ENCODE measurements at places on chromosomes 16 and 17. TPM values are rescaled to one million over a fixed set of nuclear protein-coding genes. Genes with fewer than 3 reads are reported as not detected.

DNA sequence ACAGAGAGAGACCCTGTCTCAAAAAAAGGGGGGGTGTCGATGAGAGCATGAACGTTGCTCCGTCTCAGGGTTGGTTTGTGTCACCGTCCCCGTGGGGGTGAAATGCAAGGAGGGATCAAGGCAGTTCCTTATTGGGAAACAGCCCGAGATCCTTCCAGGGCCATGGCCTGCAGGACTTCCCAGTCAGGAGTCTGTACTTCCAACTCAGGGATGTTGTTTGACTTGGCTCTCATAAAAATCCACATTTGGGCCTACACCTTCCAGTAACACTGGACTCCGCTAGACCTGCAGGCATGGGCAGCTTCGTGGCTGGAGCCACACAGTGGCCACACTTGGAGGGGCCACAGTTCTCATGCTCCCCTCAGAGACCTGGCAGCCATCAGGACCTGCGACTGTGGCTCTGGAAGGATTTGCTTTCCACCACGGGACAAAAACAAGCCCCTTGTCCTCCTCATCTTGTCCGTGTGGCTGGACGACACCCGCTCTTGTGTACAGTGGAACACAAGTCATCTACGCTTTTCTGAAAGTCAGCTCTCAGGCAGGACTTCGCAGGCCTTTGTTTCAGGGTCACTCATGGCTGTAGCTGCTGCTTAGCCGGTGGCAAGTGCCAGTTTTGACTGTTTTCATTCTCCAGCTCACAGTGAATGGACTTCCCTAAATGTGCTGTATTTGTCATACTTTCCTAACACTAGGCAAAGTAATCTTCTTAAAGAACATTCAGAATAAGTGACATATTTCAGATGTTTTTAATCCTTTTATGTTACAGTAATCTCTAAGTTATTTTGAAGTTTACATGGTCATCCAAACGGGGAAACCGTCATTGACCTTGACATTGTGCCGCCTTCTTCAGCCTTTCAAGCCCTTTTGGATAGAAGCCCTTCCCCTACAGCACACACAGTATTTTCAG, 24.2 kb upstream of the IL17C start:
- no peak for DNase-seq

DNA sequence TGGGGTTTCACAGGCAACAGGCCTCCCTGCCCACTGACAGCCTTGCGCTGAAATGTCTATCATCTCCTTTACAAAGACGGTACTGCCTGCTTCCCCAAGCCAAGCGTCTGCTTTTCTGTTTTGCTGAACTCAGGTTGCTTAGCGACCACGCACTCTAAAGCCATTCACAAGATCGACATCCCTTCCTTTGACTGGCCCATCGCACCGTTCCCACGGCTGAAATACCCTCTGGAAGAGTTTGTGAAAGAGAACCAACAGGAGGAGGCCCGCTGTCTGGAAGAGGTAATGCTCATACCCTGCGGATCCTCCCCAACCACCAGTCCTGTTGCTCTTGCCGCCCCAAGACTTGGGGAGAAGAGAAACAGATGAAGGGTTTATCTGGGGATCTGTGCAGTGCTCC, 28.7 kb downstream of the TMEM186 start:
- no peak for DNase-seq

DNA sequence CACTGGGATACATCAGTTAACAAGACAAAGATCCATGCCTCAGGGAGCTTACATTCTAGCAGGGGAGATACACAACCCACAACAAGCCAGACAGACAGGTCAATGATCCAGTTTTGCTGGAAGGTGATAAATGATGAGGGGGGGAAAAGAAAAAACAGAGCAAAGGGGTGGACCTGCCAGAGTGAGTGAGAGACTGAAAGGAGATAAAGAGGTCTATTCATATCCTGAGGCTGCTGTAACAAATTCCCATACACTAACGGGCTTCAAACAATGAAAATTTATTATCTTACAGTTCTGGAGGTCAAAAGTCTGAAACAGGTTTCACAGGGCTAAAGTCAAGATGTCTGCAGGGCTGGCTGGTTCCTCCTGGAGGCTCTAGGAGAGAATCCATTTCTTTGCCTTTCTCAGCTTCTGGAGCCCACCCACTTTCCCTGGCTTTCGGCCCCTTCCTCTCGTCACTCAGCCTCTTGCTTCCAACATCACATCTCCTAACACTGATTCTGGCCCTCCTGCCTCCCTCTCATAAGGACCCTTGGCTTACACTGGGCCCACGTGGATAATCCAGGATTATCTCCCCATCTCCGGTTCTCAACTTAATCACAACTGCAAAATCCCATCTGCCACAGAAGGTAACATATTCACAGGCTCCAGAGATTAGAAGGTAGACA, 81.5 kb downstream of the GAS7 start:
- no peak for DNase-seq

DNA sequence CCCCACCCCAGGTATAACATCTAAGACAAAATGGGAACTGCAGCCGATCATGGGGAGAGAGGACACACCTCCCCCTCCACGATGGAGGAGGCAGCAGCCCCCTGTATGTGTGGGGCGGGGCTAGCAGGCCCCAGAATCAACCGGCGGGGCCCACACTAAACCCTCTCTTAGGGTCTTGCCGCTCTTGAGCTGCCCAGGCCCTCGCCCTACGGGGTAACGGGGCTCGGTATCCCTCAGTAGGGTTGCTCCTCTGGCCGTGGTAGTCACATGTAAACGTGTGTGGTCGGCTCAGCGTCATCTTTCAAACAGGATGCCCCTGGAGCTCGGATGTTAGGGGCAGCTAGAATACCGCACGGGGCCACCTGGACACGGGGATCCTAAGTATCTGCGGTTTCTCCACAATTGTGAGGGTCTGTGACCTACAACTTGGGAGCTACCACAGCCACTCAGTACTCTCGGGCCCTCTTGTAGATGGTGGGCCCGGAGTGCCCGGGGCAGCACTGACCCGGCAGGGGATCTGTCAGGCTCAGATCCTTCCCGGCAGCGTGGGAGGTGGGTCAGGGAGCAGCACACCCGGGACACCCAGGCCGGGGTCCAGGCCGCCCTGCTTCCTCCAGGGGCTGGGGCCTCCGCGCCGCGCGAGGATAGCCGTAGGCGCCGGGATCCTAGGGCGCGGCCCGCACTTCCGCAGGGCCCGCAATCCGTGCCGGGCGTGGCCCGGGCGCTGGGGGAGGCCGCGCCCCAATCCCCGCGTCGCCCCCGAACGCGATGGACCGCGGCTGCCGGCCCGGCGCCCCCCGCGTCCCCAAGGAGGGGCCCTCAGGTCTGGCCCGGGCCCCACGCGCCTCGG, 781 bp downstream of the ARHGDIA start:
- no peak for DNase-seq

GRCh38 chr16:73457851-73458250, 409.9 kb upstream of the ZFHX3 start:
- no peak for DNase-seq

CA5A gene
- total RNA-seq = not detected

GRCh38 chr17:38464251-38464722, 36.0 kb downstream of the ARHGAP23 start:
- DNase-seq = no peak

Data from T-cell (primary cell).